ENCODE measurements at places on chromosomes 6 and 20.

- no peak for DNase-seq
Measured at GRCh38 chr6:445571-446417, 54.2 kb downstream of the IRF4 start.

DNA sequence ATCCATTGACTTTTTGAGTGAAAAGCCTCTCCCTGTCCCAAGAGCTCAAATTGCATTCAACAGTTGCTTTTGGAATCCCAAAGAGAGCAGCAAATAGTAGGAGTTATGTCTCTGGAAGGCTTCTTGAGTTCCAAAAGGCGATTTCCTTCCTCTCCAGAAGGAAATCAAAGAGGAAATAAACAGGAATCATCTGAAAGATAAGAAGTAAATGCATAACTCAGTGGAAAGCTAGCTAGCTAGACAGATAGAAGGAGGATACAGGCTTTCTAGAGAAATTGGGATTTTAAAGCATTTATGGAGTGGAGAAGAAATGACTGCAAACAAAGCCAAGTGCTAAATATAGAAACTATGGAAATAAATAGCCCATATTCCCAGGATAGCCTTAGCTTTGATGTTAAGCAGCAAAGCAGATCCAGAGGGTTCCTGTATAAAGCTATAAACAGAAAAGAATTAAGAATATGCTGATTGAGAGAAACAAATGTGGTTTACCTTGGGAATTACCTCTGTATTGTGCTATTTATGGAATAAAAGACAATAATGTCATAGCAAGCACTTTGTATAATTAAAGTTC lies 214.7 kb downstream of the PLCB1 start:
- DNase-seq, result no peak

DNA sequence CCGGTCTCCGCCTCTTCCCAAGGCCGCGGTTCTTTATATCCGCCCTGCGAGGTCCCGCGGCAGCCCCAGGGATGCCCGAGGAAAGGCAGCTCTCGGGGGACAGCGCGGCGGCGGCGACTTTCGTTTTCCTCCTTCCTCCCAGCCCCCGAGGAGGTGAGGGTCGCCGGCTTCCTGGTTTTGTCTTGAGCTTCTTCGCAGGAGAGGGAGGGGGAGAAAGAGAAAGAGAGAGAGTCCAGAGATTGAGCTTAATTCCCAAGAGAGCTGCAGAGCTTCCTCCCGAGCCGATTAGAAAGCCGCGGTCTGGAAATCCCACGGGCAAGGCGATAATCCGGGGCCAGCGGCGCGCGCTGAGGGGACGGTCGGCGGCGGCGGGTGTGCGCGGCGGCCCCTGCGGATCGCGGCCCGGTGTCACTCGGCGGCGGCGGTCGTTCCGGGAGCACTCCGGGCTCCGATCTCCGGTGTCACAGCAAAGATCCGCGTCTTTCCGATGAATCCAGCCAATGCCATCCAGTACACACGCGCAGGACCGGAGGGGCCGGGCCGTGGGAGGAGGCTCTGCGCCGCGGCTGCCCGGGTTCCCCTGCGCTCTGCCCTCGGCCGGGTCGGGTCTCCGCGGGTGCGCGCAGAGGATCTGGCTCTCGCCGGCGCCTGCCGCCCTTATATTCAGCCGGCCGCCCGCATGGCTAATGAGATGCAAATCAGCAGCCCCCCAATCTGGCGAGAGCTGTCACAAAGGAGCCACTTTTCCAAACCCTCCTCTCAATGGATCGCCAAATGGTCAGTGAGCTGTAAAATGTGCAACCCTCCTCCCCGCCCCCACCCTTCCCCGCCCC lies at the start of gene DLL1:
Gene DLL1, minus strand, starts transcription at position 783 of the 833 bp plus-strand sequence. CDS start 939 bp downstream, outside the sequence.
- no peak for DNase-seq

GRCh38 chr20:5786930-5787795 lies 37.0 kb downstream of the SHLD1 start:
- DNase-seq, result no peak

Data from BJ (cell line).